ENCODE measurements at places on chromosomes 2 and 18. TPM values are rescaled to one million over a fixed set of nuclear protein-coding genes. Genes with fewer than 3 reads are reported as not detected.

The DPP10 gene
- polyA plus RNA-seq, result 0.86 TPM

- no peak for DNase-seq
Measured at GRCh38 chr18:46464926-46465655, 191.9 kb downstream of the LOXHD1 start.

DNA sequence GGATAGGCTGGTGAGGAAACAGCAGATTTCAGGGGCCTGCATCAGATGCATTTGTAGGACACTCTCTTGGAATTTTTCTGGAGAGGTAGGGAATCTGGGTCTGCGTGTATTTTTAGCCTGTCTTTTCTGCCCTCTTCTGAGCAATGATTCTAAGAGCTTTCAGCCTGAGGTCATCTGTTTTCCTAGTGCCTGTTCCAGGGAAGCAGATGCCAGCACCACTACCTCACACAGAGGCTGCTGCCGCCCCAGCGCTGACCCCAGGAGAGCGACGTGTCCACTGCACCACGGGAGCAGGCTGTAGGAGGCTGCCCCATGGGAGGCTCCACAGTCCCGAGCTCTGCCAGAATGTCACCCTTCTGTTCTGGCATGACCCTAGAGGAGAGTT, 316.5 kb downstream of the CYP26B1 start:
- DNase-seq, result peak; percentile 86

GRCh38 chr2:132038179-132038882, 123.4 kb downstream of the ANKRD30BL start:
- peak; percentile 6 for DNase-seq

GRCh38 chr18:61581578-61582201, 248.5 kb downstream of the CDH20 start:
- peak; percentile 51 for DNase-seq

The GREB1L gene
- 7.5 TPM for polyA plus RNA-seq

- no peak for DNase-seq
Measured at GRCh38 chr18:76991021-76991688, 141.4 kb downstream of the MBP start.

The CNRIP1 gene
- polyA plus RNA-seq, result 33.5 TPM

The CIB4 gene
- not detected for polyA plus RNA-seq

The UGGT1 gene
- 19.9 TPM for polyA plus RNA-seq

The TYMS gene
- polyA plus RNA-seq, result 51.3 TPM

DNA sequence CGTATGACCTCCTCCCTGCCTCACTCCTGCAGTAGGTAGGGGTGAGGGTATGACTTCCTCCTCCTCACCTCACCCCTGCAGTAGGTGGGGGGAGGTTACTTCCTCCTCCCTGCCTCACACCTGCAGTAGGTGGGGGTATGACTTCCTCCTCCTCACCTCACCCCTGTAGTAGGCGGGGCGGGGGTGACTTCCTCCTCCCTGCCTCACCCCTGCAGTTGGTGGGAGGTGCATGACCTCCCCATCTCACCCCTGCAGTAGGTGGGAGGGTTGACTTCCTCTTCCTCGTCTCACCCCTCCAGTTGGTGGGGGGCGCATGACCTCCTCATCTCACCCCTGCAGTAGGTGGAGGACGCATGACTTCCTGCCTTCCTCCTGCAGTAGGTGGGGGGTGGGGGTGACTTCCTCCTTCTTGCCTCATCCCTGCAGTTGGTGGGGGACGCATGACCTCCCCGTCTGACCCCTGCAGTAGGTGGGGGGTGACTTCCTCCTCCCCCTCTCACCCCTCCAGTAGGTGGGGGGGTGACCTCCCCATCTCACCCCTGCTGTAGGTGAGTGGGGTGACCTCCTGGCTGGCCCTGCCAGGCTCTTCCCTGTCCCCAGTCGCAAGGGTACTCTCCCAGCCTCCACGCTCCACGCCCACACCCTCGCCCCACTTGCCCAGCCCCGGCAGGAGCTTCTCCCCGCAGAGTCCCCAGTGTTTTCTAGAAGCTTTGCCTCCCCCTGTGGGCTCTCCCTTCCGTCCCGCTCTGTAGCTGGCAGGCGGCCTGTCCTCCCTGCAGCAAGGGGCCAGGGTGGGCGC, 39.3 kb downstream of the TSHZ1 start:
- no peak for DNase-seq

- no peak for DNase-seq
Measured at GRCh38 chr2:168233726-168234406, 13.5 kb downstream of the STK39 start.

DNA sequence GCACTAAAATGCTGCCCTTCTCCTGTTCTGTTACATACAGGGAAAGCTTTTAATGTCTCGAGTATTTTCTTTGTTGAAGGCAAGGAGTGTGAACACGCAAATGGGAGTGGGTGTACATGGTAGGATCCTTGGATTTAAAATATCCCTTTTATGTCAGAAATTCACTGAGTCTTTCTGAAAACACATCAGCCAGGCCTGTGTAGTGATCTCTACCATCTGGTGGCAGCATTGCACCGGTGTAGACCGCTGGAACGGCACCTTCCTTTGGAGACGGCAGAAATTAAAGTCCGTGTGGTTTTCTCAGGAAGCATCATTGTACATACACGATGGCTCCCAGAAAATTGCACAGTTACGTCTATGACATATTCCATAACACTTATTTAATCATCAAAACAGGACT, 515.8 kb downstream of the GALR1 start:
- DNase-seq, result peak; percentile 23

DNA sequence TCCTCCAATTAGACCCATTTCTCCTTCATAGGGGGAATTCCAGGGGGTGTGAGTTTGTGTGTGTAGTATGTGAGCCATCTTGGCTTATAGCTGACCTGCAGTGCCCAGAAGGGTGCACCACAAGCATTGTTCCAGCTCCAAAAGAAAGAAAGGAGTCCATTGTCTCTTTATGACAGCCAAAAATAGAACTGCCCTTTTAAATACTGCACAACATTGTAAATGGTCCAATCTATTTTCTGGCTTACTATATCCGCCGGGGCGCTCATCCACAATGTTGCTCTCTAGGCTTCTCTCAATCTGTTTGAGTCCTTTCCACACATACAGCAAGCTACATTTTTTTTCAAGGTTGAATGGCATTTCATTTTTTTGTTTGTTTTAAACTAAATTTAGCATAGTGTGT, 517.5 kb downstream of the STK39 start:
- DNase-seq, result no peak

DNA sequence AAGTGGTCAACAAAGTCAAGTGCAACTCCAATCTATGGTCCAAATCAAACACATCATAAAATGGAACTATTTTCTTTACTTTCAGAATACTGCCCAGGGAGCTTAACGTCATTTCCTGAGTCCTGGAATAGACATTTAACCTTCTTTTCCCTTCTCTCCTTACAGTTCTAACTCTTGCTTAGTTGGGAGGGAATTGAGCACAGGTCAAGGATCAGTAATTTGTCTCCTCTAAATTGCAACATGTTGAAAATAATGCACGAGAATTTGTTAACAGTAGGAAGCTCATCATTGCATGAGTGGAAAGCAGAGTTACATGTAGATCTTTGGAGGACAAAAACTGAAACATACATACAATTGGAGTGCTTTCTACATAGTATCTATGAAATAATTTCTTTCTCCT, 87.7 kb downstream of the MEP1B start:
- no peak for DNase-seq

GRCh38 chr18:31576670-31577069, 15.0 kb upstream of the TTR start:
- DNase-seq, result no peak

The POTEJ gene
- polyA plus RNA-seq, result not detected

GRCh38 chr2:239269916-239270315, 130.9 kb downstream of the HDAC4 start:
- no peak for DNase-seq

The TTC21B gene
- polyA plus RNA-seq, result 14.0 TPM

GRCh38 chr18:8625461-8626092, 16.3 kb downstream of the RAB12 start:
- no peak for DNase-seq

DNA sequence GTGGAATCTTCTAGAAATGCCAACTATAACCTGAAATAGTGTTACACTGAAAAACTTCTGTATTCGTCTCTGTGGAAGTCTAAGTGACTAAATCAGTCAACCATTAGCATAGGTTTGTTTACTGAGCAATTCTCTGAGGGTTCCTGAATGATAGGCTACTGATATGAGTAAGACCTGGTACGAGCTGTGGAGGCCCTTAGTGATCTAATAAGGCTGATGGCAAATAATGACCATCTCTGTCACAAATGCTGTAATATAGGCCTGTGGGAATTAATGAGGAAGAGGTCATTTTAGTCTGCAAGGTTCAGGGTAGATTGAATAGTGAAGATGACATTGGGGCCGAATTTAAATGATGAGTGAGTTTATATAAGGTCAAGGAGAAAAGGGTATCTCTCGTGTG, 82.5 kb downstream of the MGAT5 start:
- DNase-seq, result no peak

The TDRD15 gene
- polyA plus RNA-seq, result not detected

GRCh38 chr2:149400997-149401396, 70.6 kb downstream of the LYPD6 start:
- peak; percentile 25 for DNase-seq

The SLC30A3 gene
- 0.40 TPM for polyA plus RNA-seq

DNA sequence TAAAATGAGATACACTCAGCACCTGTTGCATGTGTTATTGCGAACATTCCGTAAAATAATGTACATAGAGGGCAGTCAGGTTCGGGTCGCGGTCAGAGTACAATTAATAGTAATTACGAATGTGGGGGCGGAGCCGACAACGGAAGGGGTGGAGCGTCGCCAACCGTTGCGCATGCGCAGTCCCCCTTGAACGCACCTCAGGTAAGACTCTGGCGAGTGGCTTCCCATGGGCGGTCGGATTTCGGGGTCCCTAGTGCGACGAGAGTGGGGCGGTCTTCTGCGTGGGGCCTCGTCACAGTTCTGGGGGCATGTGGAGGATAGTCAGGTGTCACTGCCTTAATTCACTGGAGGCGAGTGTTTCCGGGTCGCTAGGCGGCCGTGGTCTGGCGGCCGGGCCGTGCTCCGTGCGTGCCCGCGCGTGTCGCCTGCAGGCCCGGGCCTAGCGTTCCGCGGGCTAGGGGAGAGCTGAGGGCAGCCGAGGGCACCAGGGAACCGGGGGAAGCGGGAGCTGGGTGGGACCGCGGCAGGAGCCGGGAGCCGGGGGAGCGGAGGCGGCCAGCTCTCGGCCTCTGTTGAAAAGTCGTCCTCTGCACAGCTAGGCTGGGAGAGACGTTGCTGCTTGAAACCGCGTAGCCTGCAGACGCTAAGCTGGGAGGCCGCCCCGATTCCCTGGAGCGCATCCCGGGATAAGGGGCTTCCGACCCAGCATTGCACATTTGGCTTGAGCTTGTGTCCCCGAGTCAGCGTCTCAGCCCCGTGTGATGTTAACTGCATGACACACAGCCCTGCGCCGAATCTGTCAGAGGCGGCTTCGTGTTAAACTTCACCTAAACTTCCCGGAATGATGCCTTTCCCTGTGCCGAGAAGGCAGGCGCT, at the start of gene CEBPZOS:
CEBPZOS (plus strand) TSS at position 177 of the 876 bp plus-strand sequence. CDS start 3,209 bp downstream, outside the sequence.
- DNase-seq, result peak; percentile 91
